T-helper 2 cell treated with Interferon-gamma antibody and Interleukin-4, amounts not matched to agents 100 ng/mL and 5 ng/mL, for 36 hours (primary cell): ENCODE measurements at places on chromosomes 7 and 10. TPM values are rescaled to one million over a fixed set of nuclear protein-coding genes. Genes with fewer than 3 reads are reported as not detected.

C10orf67 gene
- not detected in 2 replicates for total RNA-seq

PCDH15 gene
- total RNA-seq, result not detected in 2 replicates

SPDYE11 gene
- total RNA-seq, result not detected in 2 replicates

WDR86 gene
- not detected in 2 replicates for total RNA-seq

SLC25A28 gene
- total RNA-seq, result 47.8 and 53.1 TPM in 2 replicates
